ENCODE measurements at places on chromosomes 1 and 21. TPM values are rescaled to one million over a fixed set of nuclear protein-coding genes. Genes with fewer than 3 reads are reported as not detected.

- no peaks in the 10 kb centered on the region for H3K36me3 ChIP-seq
- H3K4me3 ChIP-seq: no peak overlapping the region
- no peaks in the 10 kb centered on the region for H3K4me1 ChIP-seq
- H3K27me3 ChIP-seq: peaks cover 6% of the 10 kb centered on the region
- no peak for DNase-seq
- no peak overlapping the region for H3K27ac ChIP-seq
These were observed 21.7 kb downstream of the BCAR3 start for GRCh38 chr1:93659822-93660503.

- no peaks in the 10 kb centered on the region for H3K27me3 ChIP-seq
- no peak overlapping the region for H3K27ac ChIP-seq
- DNase-seq: no peak
- peaks cover 2% of the 10 kb centered on the region for H3K4me1 ChIP-seq
- peaks cover 4% of the 10 kb centered on the region for H3K36me3 ChIP-seq
These were observed 70.2 kb downstream of the BACH1 start for GRCh38 chr21:29368906-29369305.

The ATP1A2 gene
- not detected for total RNA-seq

- H3K4me1 ChIP-seq: no peaks in the 10 kb centered on the region
- H3K36me3 ChIP-seq: no peaks in the 10 kb centered on the region
- H3K4me3 ChIP-seq: no peak overlapping the region
- DNase-seq: no peak
These were observed 324.9 kb downstream of the SIPA1L2 start for GRCh38 chr1:232305050-232305449.

DNA sequence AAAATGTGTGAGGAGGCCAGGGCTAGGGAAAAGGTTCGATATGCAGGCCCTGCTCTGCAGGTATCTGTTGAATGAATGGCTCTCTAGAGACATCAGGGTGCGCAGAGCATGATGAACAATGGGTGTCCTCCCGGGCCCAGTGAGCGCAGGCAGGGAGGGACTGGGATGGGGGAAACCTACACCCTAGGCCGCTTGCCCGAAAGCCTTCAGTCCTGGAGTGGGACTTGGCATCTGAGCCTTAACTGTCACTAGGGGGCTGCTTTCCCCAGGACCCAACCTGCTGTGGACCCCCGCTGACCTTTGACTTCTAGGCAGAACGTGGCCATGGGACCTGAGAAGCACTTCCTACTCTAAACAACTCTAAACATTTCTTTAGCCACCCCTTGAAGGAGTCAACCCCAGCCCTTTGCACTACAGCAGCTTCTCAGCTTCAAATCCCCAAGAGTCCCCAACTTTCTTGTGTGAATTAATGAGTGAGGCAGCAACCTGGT is 444 bp upstream of the MAP3K6 start:
- DNase-seq: no peak
- H3K36me3 ChIP-seq: no peaks in the 10 kb centered on the region
- H3K27ac ChIP-seq: peak overlapping the region; percentile 52
- H3K27me3 ChIP-seq: no peaks in the 10 kb centered on the region
- H3K4me3 ChIP-seq: peak overlapping the region; percentile 67
- peaks cover 44% of the 10 kb centered on the region for H3K4me1 ChIP-seq

DNA sequence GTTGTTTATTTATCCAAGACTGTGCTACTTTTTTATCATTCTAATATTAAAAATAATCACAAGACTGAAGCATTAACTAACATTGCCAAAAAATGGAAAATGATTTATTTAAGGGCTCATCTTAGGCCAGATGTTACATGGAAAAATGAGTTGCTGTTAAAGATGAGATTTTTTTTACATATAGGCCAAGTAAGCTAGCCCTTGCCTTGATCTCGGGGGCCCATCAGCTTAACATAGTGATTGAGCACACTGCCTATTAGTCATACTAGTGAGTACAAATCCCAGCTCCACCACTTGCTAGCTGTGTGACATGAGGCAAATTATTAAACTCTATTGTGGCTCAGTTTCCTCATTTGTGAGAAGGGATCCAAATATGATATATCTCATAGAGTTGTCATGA is 275.9 kb upstream of the SNX7 start:
- H3K27me3 ChIP-seq: peaks cover 6% of the 10 kb centered on the region
- peaks cover 18% of the 10 kb centered on the region for H3K4me1 ChIP-seq
- no peak for DNase-seq
- H3K27ac ChIP-seq: no peak overlapping the region
- no peak overlapping the region for H3K4me3 ChIP-seq

DNA sequence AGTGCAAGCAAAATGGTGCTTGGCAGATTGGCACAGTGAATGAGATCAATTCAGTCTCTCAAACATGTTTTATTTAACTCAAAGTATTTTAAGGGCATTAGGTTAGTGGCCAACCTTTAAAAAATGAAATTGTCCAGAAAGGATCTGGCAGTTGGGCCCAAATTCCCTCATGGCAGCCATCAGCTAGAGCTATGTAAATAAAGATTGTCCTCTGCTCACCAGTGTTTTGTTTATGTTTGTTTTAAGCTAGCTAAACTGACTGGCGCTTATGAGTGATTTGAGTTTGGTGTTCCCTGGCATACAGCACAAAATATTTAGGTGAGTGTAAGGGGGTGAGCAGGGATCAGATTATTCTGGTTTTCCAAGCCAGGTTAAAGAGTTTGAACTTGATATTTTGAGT is 18.1 kb downstream of the HDAC1 start:
- H3K36me3 ChIP-seq: peaks cover 44% of the 10 kb centered on the region
- H3K27ac ChIP-seq: no peak overlapping the region
- H3K4me3 ChIP-seq: no peak overlapping the region

The ZNF695 gene
- total RNA-seq: 0.10 TPM

- no peak overlapping the region for H3K27ac ChIP-seq
- DNase-seq: no peak
- H3K36me3 ChIP-seq: no peaks in the 10 kb centered on the region
- H3K4me1 ChIP-seq: no peaks in the 10 kb centered on the region
- no peak overlapping the region for H3K4me3 ChIP-seq
These were observed 187.8 kb upstream of the OLFM3 start for GRCh38 chr1:102184477-102184876.

DNA sequence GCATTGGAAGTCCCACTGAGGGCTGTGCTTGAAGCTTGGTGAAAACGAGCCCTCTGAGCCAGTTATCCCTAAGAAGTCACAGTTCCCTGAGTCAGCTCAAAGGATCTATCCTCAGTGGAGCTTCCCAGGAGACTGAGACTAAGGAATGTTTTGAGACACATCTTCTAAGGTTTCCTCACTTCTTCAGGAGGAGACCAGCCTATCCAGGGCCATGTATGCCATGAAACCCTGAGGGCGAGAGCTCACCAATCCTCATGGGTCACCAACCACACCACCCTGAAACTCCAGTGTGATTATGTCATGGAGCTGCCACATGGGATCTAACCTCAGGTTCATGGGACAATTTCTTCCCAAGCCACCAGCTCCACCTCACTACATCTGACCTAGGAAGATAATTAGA is 7.6 kb upstream of the TIE1 start:
- H3K4me1 ChIP-seq: peaks cover 26% of the 10 kb centered on the region
- peaks cover 3% of the 10 kb centered on the region for H3K27me3 ChIP-seq
- H3K4me3 ChIP-seq: no peak overlapping the region

DNA sequence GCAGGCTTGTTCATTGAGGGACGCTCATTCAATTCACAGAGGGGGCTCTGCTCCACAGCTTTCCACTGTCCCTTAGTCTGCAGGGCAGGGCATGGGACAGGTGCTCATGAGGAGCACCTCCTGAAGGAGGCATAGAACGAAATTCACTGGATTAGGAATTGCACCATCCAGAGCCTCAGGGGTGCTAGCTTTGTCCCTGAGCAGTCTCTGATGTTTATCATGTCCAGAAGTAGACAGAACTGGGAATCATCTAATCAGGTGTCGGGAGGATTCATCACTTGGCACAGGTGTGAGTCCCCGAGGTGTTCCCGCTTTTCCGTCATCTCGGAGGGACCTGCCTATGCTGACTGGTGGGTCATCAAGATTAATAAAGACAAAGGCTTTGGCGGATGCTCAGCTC is 321.4 kb downstream of the AJAP1 start:
- H3K36me3 ChIP-seq: no peaks in the 10 kb centered on the region
- DNase-seq: no peak
- no peak overlapping the region for H3K27ac ChIP-seq

GRCh38 chr21:43854773-43855633 is 10.0 kb upstream of the AGPAT3 start:
- H3K36me3 ChIP-seq: peaks cover 9% of the 10 kb centered on the region
- H3K27me3 ChIP-seq: no peaks in the 10 kb centered on the region
- peaks cover 41% of the 10 kb centered on the region for H3K4me1 ChIP-seq
- H3K27ac ChIP-seq: peak overlapping the region; percentile 94

The VWA5B1 gene
- total RNA-seq: 0.15 TPM

The RHOU gene
- total RNA-seq: 8.4 TPM

DNA sequence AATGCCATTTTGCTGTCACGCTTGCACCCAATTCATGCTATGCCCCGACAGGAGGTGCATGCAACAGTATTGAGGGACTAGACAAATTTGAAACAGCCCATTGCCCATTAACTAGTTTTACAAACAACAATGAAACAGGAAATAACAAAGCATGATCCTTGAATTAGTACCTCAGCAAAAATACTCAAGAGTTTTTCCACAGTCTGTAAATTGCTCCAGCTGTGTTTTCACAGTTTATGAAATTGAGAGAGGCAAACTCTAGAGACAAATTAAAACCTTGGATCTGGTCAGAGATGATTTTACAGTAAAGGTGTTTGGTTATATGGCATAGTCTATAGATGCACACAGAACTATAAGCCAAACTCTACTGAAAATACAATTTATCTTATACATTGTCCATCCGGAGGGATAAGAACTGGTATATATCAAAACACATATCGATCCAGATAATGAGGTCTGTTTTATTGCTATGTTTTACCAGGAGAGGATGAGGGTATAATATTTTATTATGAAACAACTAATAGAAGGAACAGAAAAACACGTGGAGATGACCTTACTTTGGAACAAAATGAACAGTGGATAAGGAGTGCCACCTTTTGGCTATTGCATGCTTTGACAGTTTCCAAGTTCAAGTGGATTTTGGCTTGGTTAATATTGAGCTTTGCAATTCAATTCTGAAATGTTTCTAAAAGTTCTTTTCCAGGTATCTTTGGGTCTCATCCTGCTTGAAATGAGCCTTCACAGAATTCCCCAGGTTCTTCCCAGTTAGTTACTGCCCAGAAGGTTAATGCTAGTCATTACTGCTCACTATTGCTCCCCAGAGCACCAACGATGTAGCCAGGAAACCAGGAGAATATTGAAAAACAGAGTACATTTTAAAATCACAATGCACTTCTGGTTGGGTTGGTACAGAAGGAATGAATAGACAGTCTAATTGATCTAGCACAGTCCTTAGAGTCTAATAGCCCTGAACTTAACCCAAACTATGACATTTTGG is 45.7 kb downstream of the ZC3H11B start:
- H3K4me1 ChIP-seq: no peaks in the 10 kb centered on the region
- no peak overlapping the region for H3K27ac ChIP-seq
- no peaks in the 10 kb centered on the region for H3K27me3 ChIP-seq
- H3K4me3 ChIP-seq: no peak overlapping the region
- no peaks in the 10 kb centered on the region for H3K36me3 ChIP-seq

The HPCAL4 gene
- total RNA-seq: 2.0 TPM

DNA sequence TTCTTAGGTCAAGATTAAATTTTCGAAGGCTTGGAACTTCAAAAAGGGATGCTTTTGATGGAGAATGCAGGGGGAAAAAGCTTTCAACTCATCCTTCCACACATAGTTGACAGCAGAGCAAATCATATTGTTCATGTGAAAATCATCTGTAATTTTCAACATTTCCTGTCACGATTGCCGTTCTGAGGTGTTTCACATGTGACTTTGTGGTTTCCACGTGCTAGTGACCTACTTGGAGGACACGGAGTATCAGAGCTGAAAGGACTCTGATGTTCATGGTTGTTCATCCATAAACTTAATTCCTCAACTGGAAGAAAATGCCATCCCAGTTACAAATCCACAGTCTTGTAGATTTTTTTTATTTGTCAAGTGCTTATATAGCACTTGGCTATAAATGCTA is 79.1 kb downstream of the ZP4 start:
- peaks cover 5% of the 10 kb centered on the region for H3K27me3 ChIP-seq
- H3K36me3 ChIP-seq: no peaks in the 10 kb centered on the region
- H3K4me3 ChIP-seq: no peak overlapping the region
- no peaks in the 10 kb centered on the region for H3K4me1 ChIP-seq
- DNase-seq: no peak
- no peak overlapping the region for H3K27ac ChIP-seq

- no peak overlapping the region for H3K4me3 ChIP-seq
- no peaks in the 10 kb centered on the region for H3K27me3 ChIP-seq
- DNase-seq: no peak
- peaks cover 17% of the 10 kb centered on the region for H3K4me1 ChIP-seq
- H3K27ac ChIP-seq: no peak overlapping the region
These were observed 60.2 kb downstream of the TOMM20 start for GRCh38 chr1:235068158-235069121.

DNA sequence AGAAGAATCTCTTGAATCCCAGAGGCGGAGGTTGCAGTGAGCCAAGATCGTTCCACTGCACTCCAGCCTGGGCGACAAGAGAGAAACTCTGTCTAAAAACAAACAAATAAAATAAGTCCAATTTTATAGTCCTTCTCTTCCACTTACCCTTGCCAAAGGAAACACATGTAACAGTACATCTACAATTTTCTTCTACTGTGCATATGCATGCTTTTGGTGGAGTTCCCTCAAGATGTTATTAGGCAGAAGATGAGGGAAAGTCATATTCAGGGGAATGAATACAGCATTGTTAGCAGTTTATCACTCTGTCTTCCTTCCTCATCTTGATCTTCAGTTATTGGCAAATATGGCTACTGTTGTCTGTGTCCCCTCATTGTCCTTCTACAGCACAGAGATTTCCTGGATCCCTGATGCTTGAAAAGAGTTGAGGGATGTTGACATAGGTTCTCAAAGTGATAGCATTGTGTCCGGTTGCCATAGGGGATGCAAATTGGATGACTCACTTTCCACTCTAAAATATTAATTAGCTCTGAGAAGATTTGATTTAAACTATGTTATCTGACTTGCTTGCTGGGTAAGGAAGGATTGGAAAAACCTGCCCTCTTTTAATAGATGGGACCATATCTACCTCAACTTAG is 1173.6 kb downstream of the KCNT2 start:
- H3K36me3 ChIP-seq: no peaks in the 10 kb centered on the region
- no peaks in the 10 kb centered on the region for H3K27me3 ChIP-seq
- DNase-seq: no peak
- H3K4me3 ChIP-seq: no peak overlapping the region
- no peak overlapping the region for H3K27ac ChIP-seq

- no peak overlapping the region for H3K27ac ChIP-seq
- H3K4me1 ChIP-seq: no peaks in the 10 kb centered on the region
- no peaks in the 10 kb centered on the region for H3K36me3 ChIP-seq
- DNase-seq: no peak
- no peak overlapping the region for H3K4me3 ChIP-seq
These were observed 26.7 kb downstream of the CFH start for GRCh38 chr1:196678510-196678884.
